Fibroblast of lung (primary cell): ENCODE measurements at places on chromosomes 2 and 18.

GRCh38 chr2:65999796-66000195 lies 435.1 kb upstream of the MEIS1 start:
- DNase-seq: no peak

DNA sequence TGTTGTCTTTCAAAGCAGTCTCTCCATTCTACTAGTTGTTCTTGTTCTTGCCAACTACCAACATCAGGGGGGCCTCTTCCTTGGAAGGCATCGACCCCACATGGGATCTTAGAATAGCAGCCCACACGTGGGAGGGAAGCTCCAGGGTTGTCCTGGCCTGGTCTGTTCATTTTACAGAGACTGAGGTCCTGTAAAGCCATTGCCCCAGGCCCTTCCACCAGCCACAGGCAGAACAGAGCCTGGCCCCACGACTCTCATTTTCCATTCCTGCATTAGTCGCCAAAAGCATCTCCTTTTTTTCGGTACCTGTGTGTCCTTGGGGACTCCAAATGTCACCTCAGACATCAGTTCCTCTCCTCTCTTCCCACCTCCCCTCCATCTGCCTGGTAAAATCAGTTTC lies 28.0 kb downstream of the CNGA3 start:
- DNase-seq: no peak

- no peak for DNase-seq
Measured at GRCh38 chr2:196971574-196972279, 45.2 kb upstream of the PGAP1 start.

GRCh38 chr2:78768016-78768415 lies 257.5 kb upstream of the REG3G start:
- no peak for DNase-seq

DNA sequence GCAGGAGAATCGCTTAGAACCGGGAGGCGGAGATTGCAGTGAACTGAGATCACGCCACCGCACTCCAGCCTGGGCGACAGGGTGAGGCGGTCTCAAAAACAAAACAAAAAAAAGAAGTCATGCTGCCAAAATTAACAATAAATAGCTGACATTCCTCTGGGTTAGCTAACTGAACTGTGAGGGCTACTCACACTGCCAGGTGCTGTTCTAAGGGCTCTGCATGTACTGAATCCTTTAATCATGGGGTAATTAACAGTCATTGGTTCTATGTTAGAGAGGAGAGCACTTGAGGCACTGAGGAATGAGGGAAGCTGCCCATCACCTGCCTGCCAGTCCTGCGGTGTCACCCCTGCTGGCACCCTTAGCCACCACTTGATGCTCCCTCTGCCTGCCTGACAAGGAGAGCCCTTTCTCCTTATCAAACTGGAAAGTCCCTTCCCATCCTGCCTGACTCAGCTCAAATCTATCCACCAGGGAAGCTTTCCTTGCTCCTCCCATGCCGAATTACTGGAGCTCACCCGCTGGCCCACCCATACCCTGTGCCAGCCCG lies 73.0 kb upstream of the RIOK3 start:
- peak; percentile 94 for DNase-seq

DNA sequence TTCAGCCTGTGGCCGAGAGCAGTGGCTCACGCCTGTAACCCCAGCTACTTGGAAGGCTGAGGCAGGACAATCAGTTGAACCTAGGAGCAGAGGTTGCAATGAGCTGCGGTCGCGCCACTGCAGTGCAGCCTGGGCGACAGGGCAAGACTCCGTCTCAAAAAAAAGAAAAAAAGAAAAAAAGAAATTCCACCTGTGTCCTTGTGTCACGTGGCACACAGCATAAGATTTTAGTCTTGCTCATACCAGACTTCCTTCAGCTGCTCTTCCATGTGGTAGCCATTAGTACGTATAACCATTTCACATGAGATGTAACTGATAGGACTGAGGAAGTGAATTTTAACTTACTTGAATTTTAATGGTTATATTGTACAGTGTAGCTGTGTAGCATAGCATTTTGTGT lies 4.0 kb downstream of the NOP58 start:
- no peak for DNase-seq

DNA sequence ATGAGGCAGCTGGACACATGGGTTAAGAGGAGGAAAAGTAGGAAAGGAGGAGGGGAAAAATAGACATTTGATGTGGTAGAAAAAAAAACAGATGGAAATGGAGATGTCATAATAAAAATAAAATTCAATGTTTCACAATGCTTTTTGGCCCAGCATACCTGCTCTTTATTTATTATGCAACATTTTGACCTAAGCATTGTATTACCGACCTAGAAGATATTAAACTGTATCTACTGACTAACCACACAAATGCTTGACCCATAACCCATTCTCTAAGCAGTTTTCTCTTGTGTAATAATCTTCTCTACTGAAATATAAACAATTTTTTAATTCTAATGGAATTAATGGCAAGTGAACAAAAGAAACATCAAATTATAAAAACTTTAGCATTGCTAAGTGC lies 362.3 kb downstream of the FBXO15 start:
- DNase-seq: peak; percentile 53

DNA sequence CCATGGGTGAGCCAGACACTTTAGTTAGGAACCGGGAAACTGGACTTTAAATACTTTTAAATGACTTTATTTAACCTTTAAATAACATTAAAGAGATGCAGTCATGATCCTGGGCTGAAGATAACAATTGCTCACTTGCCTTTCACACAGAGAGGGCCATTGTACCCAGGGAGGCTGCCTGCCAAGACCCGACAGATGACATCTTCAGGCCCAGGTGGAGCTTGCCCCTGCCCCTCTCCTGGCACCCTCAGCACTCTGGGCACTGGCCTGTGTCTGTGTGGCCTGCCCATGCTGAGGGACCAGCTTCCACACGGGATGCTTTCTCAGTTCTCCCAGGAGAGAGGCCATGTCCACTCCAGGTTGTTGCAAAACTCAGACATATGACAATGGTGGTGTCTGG lies 216.4 kb upstream of the MYT1L start:
- no peak for DNase-seq

DNA sequence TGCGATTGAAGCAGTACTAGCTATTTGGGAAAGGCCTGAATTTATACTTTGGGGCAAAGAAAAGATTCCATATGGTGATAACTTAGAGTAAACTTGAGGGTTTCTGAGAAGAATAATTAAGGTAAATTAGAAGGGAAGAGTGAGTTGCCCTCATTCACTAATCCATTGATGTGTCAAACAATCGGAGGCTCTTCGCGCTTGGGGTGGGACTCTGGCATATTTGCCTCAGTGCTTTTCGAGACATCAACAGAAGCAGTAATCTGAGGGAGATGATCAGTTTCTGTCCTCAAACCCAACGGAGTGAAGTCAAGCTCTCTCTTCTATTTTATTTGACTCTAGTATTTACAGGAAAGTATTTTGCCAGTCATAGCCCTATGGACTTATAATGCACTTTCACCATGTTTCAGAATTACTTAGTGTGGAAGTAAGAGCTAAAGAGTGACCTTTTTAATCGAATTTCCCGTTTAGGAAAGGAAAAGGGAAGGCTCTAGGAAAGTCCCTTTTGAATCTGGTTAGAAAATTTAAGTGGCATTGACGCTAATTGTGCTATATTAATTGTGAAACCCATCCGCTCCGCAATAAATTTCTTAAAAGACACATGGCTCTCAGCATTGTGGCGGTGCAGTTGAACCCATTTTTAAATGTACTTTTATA lies 1.3 kb downstream of the RAB10 start:
- DNase-seq: no peak

DNA sequence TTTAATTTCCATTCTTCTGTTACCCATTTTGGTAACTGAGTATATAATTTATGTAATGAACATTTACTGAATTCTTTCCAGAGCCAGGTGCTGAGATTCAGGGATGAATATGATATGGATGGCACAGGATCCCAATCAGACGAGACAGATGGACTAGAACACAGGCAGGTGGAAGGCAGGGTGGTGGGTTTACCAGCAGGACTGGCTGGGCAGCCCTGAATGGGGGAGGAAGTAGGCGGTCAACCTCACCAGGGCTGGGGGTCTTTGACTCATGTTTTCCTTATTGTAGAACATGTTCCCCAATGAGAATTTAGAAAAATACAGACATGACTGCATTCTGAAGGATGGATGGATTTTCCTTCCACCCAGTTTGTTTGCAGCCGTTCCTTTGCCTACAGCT lies 80.3 kb downstream of the CIB4 start:
- DNase-seq: no peak

DNA sequence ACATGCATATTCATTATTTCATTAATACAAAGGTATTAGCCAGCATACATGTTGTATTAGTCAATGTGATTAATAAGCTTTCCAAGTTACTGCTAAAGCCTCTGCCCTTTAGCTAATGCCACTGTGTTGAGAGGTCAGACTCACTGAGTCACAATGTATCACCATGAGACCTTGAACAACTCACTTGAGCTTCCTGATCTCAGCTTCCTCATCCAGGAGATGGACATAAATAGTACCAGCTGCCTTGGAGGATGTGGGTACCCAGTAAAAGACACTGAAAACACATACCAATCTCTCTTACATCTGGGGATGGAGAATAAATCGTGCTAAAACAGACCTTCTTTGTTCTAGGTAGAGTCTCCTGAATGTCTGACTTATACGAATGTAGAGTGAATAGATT lies 224.6 kb downstream of the EPHA4 start:
- no peak for DNase-seq

- DNase-seq: no peak
Measured at GRCh38 chr2:165110394-165110793, 93.5 kb downstream of the SCN3A start.

DNA sequence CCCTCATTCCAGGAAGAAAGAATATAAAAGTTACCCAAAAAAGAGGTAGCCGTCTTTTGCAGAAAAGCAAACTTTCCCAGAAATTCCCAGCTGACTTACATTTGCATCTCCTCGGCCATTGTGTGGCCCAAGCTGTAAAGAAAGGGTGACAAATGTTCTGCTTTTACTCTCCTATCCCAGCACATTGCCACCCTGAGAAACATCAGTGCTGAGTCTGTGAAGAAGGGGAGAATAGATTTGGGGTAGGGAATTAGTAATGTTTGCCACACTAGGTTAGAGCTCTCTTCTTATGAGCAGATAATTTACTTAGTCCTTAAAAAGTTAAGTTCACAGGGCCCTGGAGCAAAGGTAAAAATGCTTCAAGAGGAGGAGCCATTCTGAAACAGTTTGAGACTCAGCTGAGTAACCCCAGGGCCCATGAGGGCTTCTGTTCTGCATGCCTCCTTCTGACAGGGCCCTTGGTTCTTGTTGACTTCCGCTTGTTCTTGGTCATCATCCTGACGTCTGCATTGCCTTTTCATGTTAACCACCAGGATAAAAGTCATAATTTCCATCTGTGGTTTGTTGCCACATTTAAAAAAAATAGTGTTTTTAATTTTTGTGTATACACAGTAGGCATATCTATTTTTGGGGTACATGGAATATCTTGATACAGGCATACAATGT lies 550.7 kb downstream of the RNF144A start:
- DNase-seq: no peak

- no peak for DNase-seq
Measured at GRCh38 chr18:50862401-50862800, 16.5 kb upstream of the ME2 start.

DNA sequence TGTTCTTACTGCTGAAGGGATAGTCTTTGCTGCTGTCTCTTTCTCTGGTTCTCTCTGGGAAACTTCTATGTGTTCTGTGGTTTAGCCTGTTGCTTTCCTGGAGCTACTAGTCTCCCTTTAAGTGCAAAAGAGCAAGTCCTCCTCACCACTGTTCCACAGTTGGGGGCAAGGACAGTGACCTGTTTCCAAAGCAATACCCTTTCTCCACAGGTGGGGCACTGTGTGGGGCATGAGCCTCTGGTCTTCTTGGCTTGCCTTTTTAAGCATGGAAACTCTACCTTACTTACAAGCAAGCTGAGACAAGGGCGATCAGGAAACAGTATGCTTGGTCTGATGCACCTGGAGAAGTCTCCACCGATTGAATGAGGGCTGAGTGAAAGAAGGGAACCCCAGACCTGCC lies 156.7 kb downstream of the CPS1 start:
- DNase-seq: no peak

DNA sequence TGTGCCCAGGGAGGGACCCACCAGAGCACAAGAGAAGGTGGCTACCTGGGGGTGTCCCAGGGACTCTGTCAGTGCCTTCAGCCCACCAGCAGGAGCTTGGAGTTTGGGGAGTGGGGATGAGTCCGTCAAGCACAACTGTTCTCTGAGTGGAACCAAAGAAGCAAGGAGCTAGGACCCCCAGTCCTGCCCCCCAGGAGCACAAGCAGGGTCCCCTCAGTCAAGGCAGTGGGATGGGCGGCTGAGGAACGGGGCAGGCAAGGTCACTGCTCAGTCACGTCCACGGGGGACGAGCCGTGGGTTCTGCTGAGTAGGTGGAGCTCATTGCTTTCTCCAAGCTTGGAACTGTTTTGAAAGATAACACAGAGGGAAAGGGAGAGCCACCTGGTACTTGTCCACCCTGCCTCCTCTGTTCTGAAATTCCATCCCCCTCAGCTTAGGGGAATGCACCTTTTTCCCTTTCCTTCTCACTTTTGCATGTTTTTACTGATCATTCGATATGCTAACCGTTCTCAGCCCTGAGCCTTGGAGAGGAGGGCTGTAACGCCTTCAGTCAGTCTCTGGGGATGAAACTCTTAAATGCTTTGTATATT lies 14.0 kb downstream of the ITM2C start:
- no peak for DNase-seq

DNA sequence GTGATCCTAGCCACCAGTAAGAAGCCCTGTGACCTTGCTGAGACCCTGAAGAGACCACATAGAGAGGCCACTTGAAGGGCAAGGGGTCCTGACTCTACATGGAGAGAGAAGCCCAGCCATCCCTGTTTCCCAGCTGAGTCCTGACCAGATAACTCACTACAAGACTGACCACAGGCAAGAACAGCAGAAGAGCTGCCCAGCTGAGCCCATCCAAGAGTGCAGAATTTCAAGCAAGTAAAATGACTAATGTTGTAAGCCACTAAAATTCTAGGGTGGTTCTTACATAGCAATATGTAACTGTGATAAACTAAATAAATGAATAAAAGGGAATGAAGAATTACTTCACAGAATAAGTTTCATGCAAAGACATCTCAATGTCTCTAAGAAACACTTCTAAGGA lies 58.4 kb upstream of the WIPF1 start:
- no peak for DNase-seq

DNA sequence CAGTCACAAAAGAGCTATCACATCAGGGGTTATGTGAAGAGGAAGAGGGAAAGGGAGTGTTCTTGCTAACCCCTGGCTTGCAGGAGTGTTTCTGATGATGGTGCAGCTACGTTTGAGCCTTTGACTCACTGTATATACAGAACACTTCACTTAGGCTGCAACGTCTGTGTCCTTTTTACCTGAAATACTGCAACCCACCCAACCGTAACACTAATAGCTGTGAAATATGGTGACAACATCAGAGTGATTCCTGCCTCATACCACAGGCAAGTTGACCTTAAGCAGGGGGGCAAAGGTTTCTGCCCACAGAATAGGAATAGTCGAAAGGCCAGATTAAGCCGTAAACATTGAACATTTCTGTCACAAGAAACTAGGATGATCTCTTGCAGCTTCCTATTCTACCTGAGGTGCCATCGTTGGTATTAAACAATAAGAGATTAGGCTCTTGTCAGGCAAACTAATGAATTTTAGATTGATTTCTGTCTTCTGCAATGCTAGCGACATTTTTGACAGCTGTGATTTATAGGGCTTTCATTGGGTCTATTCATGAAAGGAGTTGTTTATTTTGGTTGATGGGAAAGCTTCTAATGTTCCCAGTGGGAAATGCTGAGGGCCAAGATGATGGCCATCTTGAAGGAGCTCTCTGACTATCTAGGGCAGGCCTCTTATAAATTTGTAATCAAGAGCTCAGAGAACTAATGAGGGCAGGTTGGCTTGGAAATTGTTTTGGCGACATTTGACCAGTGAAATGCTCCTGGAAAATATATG lies 316.8 kb downstream of the PIK3C3 start:
- no peak for DNase-seq
